ENCODE measurements at places on chromosomes 1 and 21.

DNA sequence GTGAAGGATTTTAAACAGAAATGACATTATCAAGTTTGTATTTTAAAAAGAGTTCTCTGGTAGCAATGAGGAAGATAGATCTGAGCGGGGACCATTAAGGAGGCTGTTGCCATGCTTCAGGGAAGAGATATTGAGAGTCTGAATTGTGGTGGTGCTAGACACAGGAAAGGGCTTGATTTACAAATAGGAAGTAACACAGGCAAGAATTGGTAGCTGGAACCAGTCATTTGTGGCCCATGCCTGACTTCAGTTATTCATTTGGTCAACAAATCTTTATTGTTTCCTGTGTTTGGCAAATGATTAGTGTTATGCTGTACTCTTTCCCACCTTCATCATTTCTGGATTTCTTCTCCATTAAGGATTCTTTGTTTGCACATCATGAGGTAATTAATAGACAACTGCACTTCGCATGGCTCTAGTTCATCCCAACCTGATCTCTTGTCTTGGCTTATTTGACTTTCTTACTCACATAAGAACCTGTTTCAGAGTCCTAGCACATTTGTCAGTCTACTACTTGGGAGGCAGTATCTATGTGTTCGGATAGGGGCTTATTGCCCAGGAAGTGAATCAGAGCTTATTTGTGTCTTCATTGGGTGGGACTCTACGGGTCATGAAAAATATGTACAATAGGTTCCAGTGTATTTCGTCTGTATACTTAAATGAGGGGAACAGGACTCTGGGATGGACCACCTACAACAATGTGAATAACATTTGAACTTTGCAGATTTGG is 32.3 kb downstream of the EEIG2 start:
- no peak for DNase-seq

DNA sequence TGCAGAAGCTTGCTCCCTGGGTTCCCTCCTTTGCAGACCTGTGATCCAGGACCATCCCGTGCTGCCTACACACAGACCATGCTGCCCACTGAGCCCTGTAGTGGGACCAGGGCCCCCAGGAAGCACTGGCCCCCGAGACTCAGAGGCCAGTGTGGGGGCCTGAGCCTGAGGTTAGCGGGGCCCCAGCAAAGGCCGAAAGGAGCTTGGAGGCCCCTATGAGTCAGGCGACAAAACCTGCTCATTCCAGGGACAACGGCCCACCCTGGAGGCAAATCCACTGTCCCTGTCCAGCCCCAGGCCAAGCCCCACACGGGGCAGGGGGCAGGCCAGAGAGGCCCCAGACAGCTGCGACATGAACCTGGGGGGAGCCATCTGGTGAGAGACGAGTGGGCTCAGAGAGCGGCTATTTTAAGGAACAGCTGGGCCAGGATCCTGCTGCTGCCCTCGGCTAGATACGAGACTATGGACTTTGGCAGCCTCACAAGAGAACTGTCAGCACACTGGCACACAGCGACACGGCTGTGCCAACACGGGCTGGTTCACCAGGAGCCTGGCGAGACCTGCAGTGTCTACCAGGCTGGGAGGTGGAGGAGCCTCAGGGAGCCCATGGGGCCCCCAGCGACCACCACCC is 74.7 kb downstream of the ARHGEF16 start:
- no peak for DNase-seq

GRCh38 chr1:98893371-98893770 is 111.3 kb downstream of the PLPPR5 start:
- DNase-seq, result no peak

GRCh38 chr21:42959728-42960127 is 14.6 kb upstream of the PKNOX1 start:
- DNase-seq, result no peak

GRCh38 chr1:216604771-216605170 is 118.5 kb downstream of the ESRRG start:
- DNase-seq, result no peak

GRCh38 chr1:35288761-35289160 is 20.3 kb downstream of the ZMYM4 start:
- DNase-seq, result no peak

- DNase-seq, result no peak
Measured at GRCh38 chr1:242187171-242187570, 188.3 kb upstream of the MAP1LC3C start.

DNA sequence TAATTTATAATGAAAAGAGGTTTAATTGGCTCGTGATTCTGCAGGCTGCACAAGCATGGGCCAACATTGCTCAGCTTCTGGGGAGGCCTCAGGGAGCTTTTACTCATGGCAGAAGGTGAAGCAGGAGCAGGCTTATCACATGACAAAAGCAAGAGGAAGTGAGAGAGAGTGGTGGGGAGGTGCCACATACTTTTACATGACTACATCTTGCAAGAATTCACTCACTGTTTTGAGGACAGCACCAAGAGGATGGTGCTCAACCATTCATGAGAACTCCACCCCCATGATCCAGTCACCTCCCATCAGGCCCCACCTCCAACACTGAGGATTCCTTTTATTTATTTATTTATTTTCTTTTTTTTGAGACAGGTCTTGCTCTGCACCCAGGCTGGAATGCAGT is 5.5 kb upstream of the PLEKHM2 start:
- DNase-seq, result no peak

DNA sequence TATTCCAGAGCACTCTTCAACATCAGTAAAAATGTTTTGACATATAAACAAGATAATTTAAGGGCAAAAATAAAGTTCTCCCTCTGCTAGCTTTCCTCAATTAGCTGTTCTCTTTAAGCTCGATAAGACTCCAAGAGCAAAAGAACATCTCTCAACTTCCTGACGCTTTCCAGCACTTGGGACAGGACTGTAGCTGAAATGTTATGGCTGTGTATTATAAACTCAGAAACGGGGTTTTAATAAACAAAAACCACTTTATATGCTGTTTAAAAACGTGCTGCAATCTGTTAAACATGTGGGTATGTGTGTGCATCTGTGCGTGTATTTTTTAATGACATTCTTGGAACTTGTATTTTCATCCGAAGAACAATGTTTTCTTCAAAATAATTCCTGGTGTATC is 71.5 kb upstream of the RGS2 start:
- DNase-seq, result no peak
